Activated CD4-positive, alpha-beta T cell treated with anti-CD3 and anti-CD28 coated beads for 36 hours (primary cell): ENCODE measurements at places on chromosomes 11 and 22. TPM values are rescaled to one million over a fixed set of nuclear protein-coding genes. Genes with fewer than 3 reads are reported as not detected.

The MUC5AC gene
- not detected for total RNA-seq

The KRTAP5-4 gene
- total RNA-seq: not detected

DNA sequence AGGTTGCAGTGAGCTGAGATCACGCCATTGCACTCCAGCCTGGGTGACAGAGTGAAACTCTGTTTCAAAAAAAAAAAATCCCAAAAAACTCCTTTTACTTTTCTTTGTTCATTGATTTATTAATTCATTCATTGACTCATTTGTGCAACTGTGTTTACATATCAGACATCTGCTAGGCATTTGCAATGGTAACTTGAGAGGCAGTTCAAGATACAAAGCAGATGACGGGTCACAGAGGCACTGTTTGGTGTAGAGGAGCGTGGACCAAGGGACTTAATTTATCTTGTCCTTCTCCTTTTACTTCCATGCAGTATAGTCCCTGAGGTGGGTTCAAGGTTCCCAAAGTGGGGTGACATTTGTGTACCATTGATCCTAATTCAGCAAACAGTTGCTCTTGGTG lies 71.4 kb downstream of the KIAA1671 start:
- H3K36me3 ChIP-seq: no peaks in the 10 kb centered on the region
- DNase-seq: no peak
- peaks cover 10% of the 10 kb centered on the region for H3K4me1 ChIP-seq
- H3K27me3 ChIP-seq: peaks cover 11% of the 10 kb centered on the region
- H3K4me3 ChIP-seq: no peak overlapping the region

- H3K4me3 ChIP-seq: no peak overlapping the region
- no peaks in the 10 kb centered on the region for H3K4me1 ChIP-seq
- H3K27ac ChIP-seq: no peak overlapping the region
- no peaks in the 10 kb centered on the region for H3K27me3 ChIP-seq
Observed at GRCh38 chr11:34850334-34850733, 65.8 kb downstream of the APIP start.

DNA sequence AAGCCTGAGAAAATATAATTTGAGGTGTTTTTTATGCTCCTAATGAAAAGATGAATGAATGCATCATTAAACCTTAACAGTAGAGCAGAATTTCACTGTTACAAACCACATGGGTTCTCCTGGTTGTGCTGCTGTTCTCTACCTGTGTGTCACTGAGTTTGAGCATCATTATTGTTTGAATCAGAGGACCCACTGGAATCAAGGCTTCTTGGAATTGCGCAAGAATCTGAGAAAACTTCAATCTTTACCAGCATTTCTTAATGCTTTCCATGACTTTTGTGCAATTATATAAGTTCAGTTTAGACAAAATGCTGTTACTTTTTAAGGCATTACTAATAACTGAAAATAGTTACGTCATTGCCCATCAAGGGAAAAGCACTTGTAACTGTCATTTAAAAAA lies 18.8 kb upstream of the RBX1 start:
- no peaks in the 10 kb centered on the region for H3K4me1 ChIP-seq
- H3K27ac ChIP-seq: no peak overlapping the region
- no peak for DNase-seq
- H3K36me3 ChIP-seq: no peaks in the 10 kb centered on the region
- no peaks in the 10 kb centered on the region for H3K27me3 ChIP-seq

The ANKRD42 gene
- total RNA-seq: 3.1 TPM

The GNG3 gene
- not detected for total RNA-seq

The KRTAP5-9 gene
- not detected for total RNA-seq

The ZDHHC8 gene
- 47.7 TPM for total RNA-seq

DNA sequence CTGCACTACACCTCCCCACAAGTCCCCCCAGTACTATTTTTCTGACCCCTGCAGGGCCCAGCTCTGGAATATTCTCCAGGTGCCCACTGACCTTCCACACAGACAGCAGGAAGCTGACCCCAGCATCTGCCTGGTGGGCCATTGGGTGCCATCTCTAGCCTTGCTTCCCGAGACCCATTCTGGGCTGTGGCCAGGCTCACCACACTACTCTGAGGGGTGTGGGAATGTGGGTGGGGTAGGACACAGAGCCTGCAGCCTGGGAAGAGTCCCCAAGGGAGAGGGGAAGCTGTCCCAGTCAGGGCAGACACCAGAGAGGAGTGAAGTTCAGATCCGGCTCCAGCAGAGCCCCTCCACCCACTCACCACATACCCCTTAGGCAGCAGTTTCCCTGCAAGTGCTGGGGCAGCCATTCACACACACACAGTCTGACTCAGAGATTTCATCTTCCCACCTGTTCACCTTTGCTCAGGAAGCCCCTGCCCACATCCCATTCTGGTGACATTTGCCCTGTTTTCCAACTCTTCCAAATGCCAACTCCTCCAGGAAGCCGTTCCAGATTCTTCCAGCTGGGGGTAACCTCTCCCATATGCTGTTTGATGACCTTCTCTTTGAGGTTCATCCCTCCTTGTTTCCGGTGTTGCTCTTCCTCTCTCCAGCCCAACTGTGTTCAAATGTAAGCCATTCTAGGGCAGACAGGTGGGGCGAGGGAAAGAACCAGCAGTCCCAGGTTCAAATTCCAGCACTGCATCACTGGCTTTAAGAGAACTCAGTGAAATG lies 1.9 kb downstream of the SLCO2B1 start:
- H3K27me3 ChIP-seq: peaks cover 9% of the 10 kb centered on the region
- peaks cover 4% of the 10 kb centered on the region for H3K4me1 ChIP-seq
- H3K27ac ChIP-seq: no peak overlapping the region
- no peak for DNase-seq

DNA sequence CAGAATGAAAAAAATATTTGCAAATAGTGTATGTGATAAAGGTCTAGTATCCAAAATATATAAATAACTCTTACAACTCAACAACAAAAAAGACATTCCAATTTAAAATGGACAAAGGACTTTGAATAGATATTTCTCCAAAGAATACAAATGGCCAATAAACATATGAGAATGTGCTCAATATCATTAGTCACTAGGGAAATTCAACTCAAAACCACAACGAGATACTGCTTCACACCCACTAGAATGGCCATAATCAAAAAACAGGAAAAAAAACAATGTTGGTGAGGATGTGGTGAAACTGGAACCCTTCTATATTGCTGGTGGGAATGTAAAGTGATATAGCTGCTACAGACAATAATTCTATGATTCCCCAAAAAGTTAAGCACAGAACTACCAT lies 38.6 kb upstream of the RPS13 start:
- peaks cover 16% of the 10 kb centered on the region for H3K36me3 ChIP-seq
- no peaks in the 10 kb centered on the region for H3K27me3 ChIP-seq
- no peak for DNase-seq
- H3K4me1 ChIP-seq: no peaks in the 10 kb centered on the region
- no peak overlapping the region for H3K4me3 ChIP-seq

GRCh38 chr11:87560352-87560751 lies 522.6 kb downstream of the TMEM135 start:
- H3K4me3 ChIP-seq: no peak overlapping the region
- no peaks in the 10 kb centered on the region for H3K36me3 ChIP-seq
- no peaks in the 10 kb centered on the region for H3K27me3 ChIP-seq
- no peak for DNase-seq
- H3K27ac ChIP-seq: no peak overlapping the region
- no peaks in the 10 kb centered on the region for H3K4me1 ChIP-seq

The C11orf52 gene
- not detected for total RNA-seq

DNA sequence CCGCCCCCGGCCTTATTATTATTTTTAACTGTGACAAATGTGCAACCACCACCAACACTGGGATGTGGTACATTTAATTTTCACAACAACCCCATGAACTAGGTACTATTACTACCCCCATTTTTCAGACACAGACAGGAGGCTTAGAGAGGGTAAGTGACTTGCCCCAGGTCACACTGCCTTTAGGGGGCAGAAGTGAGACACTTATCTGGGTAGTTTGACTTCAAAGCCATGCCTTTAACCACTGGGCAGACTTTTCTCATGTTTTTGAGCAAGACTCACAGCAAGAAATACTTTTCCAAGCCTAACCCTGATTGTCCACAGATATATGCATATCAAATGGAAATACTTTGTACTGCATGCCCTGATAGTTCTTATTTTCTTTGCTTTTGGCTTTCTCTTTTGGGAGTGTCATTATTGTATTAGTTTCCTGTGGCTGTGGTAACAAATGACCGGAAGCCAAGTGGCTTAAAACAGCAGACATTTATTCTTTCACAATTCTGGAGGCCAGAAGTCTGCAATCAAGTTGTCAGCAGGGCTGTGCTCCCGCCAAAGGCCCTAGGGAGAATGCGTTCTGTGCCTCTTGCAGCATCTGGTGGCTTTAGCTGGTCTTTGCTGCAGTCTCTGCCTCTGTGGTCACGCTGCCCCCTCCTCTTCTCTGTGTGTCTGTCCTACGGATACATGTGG lies 110.8 kb downstream of the GRIK4 start:
- no peak overlapping the region for H3K27ac ChIP-seq
- H3K27me3 ChIP-seq: peaks cover 5% of the 10 kb centered on the region
- H3K4me1 ChIP-seq: no peaks in the 10 kb centered on the region
- peaks cover 1% of the 10 kb centered on the region for H3K36me3 ChIP-seq
- DNase-seq: peak; percentile 32

The PGA5 gene
- not detected for total RNA-seq

GRCh38 chr11:116853461-116854073 lies 16.1 kb upstream of the APOA1 start:
- H3K27ac ChIP-seq: peak overlapping the region; percentile 90
- peak; percentile 70 for DNase-seq
- H3K4me3 ChIP-seq: peak overlapping the region; percentile 51
- H3K27me3 ChIP-seq: no peaks in the 10 kb centered on the region
- H3K4me1 ChIP-seq: peaks cover 70% of the 10 kb centered on the region

The SEPTIN5 gene
- total RNA-seq: 1.5 TPM

DNA sequence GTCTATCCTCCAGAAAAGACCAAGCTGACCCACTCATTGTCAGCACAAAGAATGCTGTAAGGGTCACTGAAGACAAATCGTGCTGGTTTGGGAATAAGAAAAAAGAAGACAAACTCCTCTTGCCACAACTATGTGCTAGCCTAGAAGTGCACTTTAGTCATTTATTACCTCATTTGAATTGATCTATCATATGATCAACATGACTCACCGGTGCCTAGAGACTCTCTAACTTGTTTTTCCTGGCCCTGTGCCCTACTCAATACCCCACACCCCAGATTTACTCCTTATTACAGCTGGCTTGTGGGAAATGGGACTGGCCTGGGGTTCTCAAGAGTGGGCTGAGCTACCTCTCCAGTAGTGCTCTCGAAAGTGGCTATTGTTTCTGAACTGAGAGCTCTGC lies 35.9 kb upstream of the HORMAD2 start:
- H3K4me3 ChIP-seq: no peak overlapping the region
- H3K27ac ChIP-seq: no peak overlapping the region
- peak; percentile 13 for DNase-seq
- H3K27me3 ChIP-seq: no peaks in the 10 kb centered on the region
- H3K36me3 ChIP-seq: no peaks in the 10 kb centered on the region

The APOBEC3F gene
- total RNA-seq: 24.5 TPM

DNA sequence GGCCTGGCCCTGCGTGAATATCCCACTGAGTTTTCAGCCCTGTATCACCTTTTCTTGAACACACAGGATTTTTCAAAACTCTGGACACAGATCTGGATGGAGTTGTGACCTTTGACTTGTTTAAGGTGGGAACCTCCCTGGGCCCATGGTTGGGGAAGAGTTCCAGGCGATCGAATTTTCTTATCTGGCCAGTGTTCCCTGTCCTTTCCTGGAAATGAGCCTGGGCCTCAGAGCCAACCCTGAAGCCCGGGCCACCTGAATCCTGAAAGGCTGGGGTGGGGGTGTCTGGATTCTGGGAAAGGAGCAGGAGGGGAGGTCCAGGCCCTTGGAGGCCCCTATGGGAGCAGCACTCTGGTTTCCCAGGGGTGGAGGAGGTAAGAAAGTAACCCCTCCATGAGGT lies 29.0 kb downstream of the CAPN1 start:
- no peak overlapping the region for H3K4me3 ChIP-seq
- DNase-seq: no peak
- H3K4me1 ChIP-seq: peaks cover 17% of the 10 kb centered on the region

GRCh38 chr11:45489281-45489905 lies 176.0 kb downstream of the CHST1 start:
- no peaks in the 10 kb centered on the region for H3K36me3 ChIP-seq
- H3K4me1 ChIP-seq: no peaks in the 10 kb centered on the region
- peaks cover 5% of the 10 kb centered on the region for H3K27me3 ChIP-seq

The PGM2L1 gene
- 11.0 TPM for total RNA-seq

- peaks cover 44% of the 10 kb centered on the region for H3K36me3 ChIP-seq
- H3K27me3 ChIP-seq: peaks cover 7% of the 10 kb centered on the region
- peak overlapping the region; percentile 15 for H3K4me3 ChIP-seq
- H3K27ac ChIP-seq: peak overlapping the region; percentile 83
- H3K4me1 ChIP-seq: peaks cover 46% of the 10 kb centered on the region
- peak; percentile 69 for DNase-seq
Observed at GRCh38 chr22:49979587-49980264, 19.2 kb downstream of the PIM3 start.

- no peak overlapping the region for H3K27ac ChIP-seq
- no peak for DNase-seq
- no peaks in the 10 kb centered on the region for H3K27me3 ChIP-seq
- H3K4me1 ChIP-seq: no peaks in the 10 kb centered on the region
- H3K4me3 ChIP-seq: no peak overlapping the region
Observed at GRCh38 chr11:28820296-28820989, 712.3 kb downstream of the METTL15 start.

GRCh38 chr11:1162491-1163311 lies 4.9 kb downstream of the MUC5AC start:
- DNase-seq: no peak
- H3K4me3 ChIP-seq: no peak overlapping the region
- peaks cover 2% of the 10 kb centered on the region for H3K27me3 ChIP-seq
- no peak overlapping the region for H3K27ac ChIP-seq
- no peaks in the 10 kb centered on the region for H3K4me1 ChIP-seq
- H3K36me3 ChIP-seq: no peaks in the 10 kb centered on the region

- no peaks in the 10 kb centered on the region for H3K4me1 ChIP-seq
- H3K27me3 ChIP-seq: peaks cover 5% of the 10 kb centered on the region
- H3K27ac ChIP-seq: no peak overlapping the region
- no peak for DNase-seq
- no peak overlapping the region for H3K4me3 ChIP-seq
Observed at GRCh38 chr11:122340607-122341290, 224.7 kb upstream of the BLID start.

The IGLL1 gene
- not detected for total RNA-seq

The BBOX1 gene
- total RNA-seq: not detected

GRCh38 chr22:44403166-44403565 lies 90.4 kb upstream of the SHISAL1 start:
- H3K4me3 ChIP-seq: no peak overlapping the region
- H3K4me1 ChIP-seq: no peaks in the 10 kb centered on the region
- DNase-seq: no peak
- H3K36me3 ChIP-seq: no peaks in the 10 kb centered on the region
- H3K27me3 ChIP-seq: no peaks in the 10 kb centered on the region
- H3K27ac ChIP-seq: no peak overlapping the region

DNA sequence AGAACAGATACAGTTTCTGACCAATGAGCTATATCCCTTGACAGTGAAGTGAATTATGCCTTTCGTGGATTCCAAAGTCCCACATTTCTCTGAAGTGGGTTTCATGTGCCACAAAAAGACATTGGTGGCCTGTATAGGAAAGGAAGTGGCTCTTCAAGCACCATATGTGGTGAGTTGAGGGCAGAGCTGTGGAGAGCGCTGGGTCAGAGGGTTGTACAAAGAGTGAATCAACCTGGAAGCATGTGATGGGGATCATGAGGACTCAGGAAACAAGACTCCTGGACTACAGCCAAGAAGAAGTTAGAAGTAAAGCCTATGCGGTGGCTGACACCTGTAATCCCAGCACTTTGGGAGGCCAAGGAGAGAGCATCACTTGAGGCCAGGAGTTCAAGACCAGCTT lies 579 bp upstream of the SLC5A4 start:
- no peak overlapping the region for H3K27ac ChIP-seq
- no peaks in the 10 kb centered on the region for H3K4me1 ChIP-seq
- H3K27me3 ChIP-seq: peaks cover 14% of the 10 kb centered on the region
- H3K4me3 ChIP-seq: no peak overlapping the region
